ENCODE measurements at places on chromosomes 1 and 21.

DNA sequence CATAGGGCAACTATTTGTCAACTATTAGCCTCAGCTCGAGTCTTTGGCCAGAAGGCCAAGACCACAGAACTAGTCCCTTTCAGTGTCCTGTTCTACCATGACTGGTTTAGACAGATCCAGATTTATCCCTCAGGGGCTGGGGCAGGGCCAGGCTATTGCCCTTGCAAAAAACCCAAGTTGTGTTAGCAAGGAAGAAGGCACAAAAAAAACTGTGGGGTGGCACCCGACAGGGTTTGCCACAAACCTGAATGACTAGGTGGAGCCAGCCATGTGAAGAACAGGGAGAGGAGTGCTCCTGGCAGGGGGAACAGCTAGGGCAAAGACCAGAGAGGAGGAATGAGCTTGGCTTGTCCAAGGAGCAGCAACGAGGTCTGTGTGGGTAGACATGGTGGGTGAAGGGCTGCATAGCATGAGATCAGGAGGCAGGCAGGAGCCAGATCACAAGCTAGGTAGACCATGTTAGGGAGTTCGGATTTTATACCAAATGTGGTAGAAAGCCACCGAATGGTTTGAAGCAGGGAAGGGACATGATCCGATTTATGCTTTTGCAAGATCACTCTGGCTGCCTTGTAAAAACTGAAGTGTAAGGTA lies 4.3 kb downstream of the DCST1 start:
- DNase-seq = no peak

DNA sequence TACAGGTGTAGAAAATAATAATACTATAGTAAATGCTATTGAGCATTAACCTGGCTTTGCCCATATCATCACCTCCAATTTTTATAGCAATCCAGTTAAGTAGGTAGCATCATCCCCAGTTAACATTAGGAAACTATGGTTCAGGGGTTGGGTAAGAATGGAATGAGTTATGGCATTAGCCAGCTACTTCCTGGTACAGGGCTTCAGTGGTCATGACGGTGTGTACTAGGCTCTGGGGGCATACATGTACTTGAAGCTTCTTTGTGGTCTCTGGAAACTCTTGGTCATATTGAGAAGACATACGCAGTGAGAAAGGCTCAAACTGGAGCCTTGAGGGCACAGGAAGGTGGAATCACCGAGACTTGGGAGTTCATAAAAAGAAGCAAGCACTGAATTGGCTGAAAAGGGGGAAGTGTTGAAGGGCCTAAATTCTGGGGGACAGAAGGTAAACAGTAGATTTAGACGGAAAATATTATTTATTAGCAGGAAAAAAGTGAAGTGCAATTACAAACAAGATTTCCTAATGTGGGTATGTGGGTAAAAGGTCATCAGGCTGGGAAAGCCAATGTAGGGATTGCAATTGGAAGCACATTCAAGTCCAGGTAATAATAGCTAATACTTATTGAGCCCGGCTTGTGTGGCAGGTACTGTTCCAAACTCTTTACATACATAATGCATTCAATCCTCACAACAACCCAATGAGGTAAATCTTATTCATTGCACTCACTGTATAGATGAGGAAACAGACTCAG lies 114.2 kb upstream of the ATP1A1 start:
- DNase-seq = no peak

DNA sequence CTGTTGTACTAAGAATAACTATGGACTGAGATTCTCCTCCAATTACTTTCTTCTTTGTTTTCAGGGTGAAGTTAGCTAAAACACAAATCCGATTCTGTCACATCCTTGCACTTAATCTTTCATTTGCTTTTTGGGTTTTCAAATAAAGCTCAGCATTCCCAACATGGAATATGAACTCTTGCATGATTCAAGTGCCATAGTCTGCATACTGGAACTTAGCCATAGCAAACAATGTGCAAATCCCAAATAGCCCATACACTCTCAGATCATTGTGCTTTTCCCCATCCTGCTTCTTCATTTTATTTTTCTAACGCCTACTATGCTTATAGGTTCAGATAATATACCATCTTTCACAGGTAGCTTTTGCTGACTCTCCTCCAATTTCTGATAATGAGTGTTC lies 455.8 kb upstream of the PRMT6 start:
- no peak for DNase-seq

- no peak for DNase-seq
Observed at GRCh38 chr1:41641941-41642527, 157.6 kb upstream of the EDN2 start.

All from stimulated activated CD8-positive, alpha-beta memory T cell treated with anti-CD3 and anti-CD28 coated beads, Interleukin-2, amount 100 ng/mL, for 1 hour (primary cell).